ENCODE measurements at places on chromosomes 6 and 20. TPM values are rescaled to one million over a fixed set of nuclear protein-coding genes. Genes with fewer than 3 reads are reported as not detected.

SYNDIG1 gene
- not detected for total RNA-seq

RPS6KA2 gene
- 44.2 TPM for total RNA-seq

MRPS18A gene
- total RNA-seq, result 60.2 TPM

GPX5 gene
- total RNA-seq, result not detected

TMEM244 gene
- not detected for total RNA-seq

SH3BGRL2 gene
- total RNA-seq, result 3.7 TPM

MUC22 gene
- not detected for total RNA-seq

LRFN2 gene
- not detected for total RNA-seq

SRSF12 gene
- total RNA-seq, result 0.34 TPM

SLPI gene
- total RNA-seq, result not detected

SLC13A3 gene
- total RNA-seq, result 6.1 TPM

BANF2 gene
- total RNA-seq, result not detected

GABRR2 gene
- not detected for total RNA-seq

SLC22A16 gene
- 0.17 TPM for total RNA-seq

CHRNA4 gene
- not detected for total RNA-seq

FGD2 gene
- not detected for total RNA-seq

PARD6B gene
- total RNA-seq, result 0.15 TPM

TRIM40 gene
- not detected for total RNA-seq

HLA-DQA1 gene
- total RNA-seq, result not detected

LY6G6D gene
- not detected for total RNA-seq

APCDD1L gene
- 4.2 TPM for total RNA-seq

MYT1 gene
- not detected for total RNA-seq

HDAC2 gene
- total RNA-seq, result 68.8 TPM

GJA10 gene
- not detected for total RNA-seq

All from bronchus fibroblast of lung (primary cell).